ENCODE measurements at places on chromosomes 13 and 19.

DNA sequence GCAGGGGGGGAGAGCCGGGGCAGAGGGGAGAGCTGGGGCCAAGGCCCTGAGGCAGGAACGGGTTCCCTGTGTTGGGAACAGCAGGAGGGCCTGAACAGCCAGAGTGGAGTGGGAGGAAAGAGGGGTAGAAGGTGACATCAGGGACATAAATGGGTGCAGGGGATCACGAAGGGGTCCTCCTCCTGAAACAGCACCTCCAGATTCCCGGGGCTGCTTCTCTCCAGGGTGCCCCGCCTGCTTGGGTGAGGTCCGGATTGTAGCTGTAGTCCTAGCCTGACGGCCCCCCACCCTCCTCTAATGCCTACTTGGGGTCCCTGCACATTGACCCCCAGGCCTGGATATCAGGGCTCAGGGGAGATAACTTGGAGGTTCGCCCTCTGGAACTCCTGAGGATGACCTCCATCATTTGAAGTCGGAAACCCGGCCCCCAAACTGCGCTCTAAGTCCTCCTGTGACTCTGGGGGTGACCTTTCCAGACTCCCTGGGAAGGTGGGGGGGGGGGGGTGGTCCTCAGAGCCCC, 473 bp upstream of the SCN1B start:
- DNase-seq: no peak

- DNase-seq: no peak
These were observed 676.3 kb upstream of the ARGLU1 start for GRCh38 chr13:107244241-107244640.

DNA sequence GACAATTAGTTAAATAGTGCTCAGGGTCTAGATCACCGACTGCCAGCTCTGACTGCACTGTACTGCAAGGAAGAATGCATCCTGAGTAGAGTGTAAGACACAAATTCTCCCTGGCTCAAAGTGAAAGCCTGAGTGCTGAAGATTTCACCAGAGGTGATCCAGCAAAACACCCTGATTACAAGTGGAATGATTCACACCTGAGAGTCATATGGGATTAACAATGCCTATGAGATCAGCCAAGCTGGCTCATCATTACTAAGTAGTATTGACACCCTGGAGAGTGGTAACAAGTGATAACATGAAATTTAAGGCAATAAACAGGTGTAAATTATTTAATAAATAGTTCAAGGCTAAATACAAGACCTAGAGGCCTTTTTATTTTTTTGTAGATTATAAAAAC, 403.8 kb upstream of the PRR20A start:
- DNase-seq: no peak

- no peak for DNase-seq
These were observed 156.6 kb downstream of the FOXO1 start for GRCh38 chr13:40509876-40510275.

- DNase-seq: no peak
These were observed 410.6 kb downstream of the TBC1D4 start for GRCh38 chr13:75071395-75071794.

DNA sequence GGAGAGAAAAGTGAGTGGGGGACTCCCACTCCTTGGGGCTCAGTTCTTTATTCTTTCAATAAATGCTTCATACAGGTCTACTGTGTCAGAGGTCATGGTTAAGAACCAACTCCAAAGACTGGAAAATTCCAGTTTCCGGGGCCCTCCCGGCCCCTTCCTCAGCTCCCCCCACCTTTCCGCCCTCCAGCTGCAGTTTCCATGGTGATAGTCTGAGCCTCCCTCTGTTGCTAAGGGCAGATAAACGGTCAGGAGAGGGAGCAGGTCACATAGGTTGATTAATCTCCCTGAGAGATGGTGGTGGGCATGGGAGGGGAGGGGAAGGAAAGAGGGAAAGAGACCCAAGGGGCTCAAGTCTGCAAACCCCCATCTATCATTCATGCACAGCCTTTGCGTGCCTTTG, 131.5 kb upstream of the USP29 start:
- DNase-seq: no peak

GRCh38 chr19:33796164-33796875, at the start of gene KCTD15:
KCTD15 (plus strand) TSS chr19:33796870; CDS start chr19:33800455, 3,585 bp downstream.
- no peak for DNase-seq

DNA sequence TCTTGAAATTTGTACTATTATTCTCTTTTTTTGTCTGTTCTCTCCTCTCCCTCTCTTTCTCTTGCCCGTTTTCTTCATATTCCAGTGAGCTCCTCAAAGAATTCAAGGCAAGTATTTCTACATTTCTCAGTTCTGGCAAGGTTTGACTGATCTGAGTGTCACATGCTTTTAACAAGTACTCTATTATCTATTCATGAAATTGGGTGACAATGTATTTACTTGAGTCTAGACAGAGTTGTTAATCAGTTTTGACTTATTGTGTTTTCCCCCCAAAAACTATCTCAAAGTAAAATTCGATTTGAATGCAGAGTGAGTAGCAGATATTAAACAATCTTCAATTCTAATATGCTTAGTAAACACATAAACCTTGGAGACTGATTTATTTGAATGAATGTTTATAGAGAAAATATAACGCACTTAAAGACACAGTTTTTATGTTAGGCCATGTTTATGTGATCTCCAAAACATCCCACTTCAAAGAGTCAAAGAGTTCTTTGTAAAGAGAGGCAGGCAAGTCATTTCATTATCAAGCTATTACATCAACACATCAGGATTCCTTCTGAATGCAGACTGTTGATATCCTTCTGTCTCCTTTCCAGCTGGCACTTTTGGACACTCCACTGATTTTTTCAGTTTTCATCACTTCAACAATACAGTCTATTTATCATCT, 166.6 kb downstream of the SLITRK6 start:
- DNase-seq: no peak

GRCh38 chr19:55459551-55459949, 1.9 kb downstream of the ISOC2 start:
- no peak for DNase-seq

- no peak for DNase-seq
These were observed 17.1 kb downstream of the DPF1 start for GRCh38 chr19:38206928-38207327.

DNA sequence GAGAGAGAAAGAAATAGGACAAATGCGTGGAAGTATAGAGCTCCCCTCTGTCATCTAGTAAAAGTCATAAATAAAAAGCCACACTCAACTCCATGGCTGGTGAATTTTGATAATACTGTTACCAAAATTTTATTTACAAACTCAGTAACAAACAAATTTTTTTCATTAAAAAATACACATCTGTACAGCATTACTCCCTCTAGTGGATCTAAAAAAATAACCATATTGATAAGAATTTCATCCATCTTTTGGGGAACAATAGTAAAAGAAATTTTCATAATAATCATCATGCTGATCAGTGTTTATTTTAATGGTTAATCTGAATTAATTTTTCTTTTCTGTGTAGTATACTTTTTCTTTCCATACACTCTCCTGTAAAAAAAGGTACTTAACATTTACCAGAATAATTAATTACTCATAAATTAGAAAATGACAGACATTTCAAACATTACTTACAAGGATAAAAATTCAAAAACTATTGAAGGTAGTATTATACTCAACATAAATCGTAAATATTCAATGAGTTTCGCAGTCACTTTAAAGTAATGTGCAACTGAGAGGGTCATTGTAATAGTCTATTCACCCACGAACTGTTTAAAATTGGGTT, 173.5 kb upstream of the LSM14A start:
- no peak for DNase-seq

- no peak for DNase-seq
These were observed 377 bp downstream of the CA11 start for GRCh38 chr19:48645620-48646000.

DNA sequence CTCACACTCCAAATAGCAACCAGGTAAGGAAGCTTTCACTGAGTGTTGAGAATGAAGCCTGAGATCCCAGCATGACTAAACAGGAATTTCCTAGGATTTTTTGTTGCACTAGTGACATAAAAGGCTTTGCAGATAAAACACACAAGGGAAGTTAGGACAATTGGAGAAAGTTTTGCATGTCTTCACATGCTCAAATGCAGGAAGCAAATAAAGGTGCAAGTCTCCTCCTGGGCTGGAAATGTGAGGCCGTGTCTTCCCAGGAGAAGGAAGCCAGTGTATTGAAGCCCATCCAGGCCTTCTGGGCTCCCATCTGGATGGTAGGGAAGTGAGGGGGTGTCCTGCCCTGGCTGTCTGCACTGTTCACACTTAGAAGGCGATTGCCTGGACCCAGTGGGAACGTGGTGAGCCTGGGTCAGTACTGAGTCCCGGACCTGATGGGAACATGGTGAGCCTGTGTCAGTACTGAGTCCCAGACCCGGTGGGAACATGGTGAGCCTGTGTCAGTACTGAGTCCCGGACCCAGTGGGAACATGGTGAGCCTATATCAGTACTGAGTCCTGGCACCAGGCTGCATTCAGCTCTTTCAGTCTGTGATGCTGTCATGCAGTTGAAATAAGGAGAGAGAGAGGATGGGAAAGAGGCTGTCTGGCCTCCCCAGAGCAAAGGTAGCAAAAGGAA, 38.7 kb downstream of the SIAH3 start:
- DNase-seq: no peak

DNA sequence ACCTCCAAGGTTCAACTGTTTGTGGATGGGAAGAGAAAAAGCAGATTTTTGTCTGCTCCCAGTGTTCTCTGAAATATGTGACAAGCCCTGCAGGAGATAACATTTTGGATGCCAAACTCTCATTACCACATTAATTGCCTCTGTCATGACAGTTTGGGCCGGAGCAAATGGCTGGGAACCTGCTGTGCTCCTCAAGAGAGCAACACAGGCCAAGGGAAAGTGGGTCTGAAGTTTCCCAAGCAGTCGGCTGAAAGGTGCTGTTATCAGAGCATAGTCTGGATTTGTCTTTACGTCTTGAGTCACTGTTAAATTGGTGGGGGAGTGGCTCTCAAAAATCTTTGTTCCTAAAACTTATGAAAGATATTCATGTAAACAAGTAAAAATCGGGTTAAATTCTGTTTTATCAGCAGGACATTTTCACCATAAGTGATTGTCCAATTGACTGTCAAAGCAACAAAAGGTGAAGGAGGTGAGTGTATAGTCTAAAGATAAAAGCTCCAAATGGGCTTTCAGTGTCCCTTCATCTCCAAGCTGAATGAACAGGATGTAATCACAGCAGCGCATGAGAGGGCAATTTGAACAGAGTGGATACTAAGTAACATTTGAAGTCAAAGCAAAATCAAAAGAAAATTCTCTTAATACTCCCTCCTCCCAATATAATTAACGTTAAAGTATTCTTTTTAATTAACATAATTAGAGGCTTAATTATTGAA, 844.8 kb downstream of the PCDH17 start:
- no peak for DNase-seq

GRCh38 chr13:44072536-44072935, 192.8 kb downstream of the LACC1 start:
- no peak for DNase-seq

DNA sequence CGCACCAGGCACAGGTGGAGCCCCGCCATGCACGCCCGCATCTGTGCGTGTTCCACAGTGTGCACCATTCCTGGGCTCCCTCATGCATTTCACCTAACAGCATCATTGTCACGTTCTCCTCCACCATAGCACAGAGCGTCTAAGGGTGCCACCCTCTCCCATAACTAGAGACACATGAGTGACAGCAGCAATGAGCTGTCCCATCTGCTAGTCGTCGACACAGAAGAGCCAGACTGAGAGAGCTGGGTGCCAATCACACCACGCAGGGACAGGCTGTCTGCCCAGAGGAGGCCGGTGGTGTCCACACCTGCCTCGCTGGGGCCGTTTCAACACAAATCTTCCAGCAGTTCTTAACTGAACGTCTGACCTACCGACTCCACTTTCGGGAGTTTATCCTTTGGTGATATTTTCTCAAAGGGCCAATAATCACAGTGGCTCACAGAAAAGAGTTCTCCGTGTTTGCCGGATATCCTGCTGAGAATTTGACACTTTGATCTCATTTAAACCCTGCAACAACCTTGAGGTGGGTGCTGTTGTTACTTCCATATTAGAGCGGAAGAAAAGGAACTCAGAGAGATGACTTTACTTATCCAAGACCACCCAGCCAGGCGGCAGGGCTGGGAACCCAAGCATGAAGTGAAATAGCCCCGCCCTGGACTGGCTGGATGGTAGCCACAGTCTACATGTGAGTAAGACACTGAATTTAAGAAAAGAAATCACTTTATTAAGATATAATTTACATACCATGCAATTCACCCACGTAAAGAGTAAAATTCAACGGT, 16.2 kb downstream of the CLEC11A start:
- DNase-seq: no peak
